CD4-positive, alpha-beta T cell treated with Interferon alpha-2 for 1 hour (primary cell): ENCODE measurements at places on chromosomes 3 and 15.

DNA sequence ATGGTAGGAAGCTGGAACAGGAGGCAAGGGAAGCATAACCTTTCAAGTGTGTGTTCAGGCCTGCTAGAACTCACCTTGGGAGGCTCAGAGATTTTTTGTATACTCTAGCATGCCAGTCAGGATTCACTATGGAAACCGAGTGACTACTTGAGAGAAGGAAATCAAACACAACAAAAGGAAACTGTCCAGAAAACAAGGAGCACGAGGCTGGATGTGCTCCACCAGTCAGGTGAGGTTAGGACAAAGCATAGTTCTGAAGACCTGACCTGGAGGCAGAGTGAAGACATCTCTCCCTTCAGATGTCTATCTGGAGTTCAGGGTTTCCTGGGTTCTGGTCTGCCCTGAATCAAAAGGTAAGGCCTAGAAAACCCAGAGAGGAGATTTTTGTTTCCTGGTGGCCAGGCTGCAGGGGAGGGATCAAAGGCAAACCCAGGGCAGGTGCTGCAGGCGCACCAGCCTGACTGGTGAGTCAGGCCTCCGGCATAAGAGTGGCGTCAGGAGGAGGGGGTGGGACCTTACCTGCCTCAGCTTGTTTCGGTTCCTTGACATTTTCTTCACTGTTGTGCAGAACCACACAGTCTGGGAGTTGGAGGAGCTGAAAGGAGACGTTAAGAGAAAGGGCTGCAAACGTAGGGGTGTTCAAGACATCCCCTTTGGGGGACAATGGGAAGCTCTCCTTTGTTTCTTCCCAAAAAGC, 52.2 kb upstream of the OSBPL11 start:
- DNase-seq: no peak

GRCh38 chr3:31230425-31231223, 302.1 kb upstream of the STT3B start:
- no peak for DNase-seq

DNA sequence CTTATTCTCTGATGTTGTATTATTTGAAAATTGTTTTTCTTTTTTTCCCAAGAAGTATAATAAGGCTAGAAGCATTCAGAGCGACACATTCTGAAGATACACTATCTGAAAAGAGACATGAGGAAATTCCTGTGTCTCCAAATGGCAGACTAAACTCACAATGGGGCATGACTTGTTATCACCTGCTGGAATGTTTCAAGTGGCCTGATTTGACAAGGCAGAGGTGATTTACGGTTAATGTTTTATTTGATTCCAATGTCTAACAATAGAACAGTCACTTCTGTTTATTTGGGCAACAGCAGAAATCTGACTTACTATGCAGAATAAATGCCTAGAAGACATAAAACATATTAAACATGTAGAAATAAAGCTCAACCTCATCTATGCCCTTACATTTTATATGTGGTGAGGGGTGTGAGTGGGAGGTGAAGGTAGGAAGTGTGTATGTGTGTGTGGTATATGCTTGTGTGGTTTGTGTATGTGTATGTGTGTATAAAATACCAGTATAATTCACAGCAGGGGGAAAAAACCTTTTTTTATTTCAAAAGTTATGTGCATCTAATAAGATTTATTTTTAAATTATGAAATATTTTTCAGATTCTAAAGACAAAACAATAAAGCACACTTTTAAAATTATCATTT, 1051.7 kb downstream of the ROBO2 start:
- no peak for DNase-seq

DNA sequence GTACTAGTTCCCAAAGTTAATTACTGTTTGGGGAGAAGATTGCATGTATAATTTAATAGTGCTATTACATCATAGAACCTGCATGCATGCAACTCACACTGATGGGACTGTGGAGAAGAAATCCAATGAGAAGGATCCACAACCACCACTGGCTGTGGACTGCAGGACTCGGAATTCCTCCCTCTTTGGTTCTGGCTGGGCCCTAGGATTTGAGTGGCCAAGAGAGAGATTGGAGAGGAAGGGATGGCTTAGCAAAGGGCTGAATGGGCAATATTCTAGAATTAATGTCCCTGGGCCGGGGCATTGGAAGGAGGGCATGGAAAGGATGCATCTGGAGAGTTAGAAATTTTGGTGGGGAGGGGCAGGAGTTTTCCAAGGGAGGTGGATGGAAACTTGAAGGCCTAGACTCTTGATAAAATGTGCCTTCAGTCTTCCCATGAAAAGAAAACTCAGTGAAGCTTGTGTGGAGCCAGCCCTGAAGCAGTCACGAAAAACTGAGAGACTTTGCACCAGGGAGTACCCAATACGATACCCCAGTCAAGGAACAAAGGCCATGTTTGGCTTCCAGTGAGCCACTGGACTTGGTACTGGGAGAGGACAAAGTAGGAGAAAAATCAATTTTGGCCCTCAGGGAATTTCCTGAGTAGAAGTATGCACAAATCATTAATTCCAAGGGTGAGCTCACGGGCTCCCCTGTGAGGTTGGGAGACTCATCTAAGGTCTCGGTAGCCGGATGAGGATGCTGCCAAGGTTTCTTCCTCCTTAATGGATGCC, 31.4 kb upstream of the TPM1 start:
- no peak for DNase-seq

DNA sequence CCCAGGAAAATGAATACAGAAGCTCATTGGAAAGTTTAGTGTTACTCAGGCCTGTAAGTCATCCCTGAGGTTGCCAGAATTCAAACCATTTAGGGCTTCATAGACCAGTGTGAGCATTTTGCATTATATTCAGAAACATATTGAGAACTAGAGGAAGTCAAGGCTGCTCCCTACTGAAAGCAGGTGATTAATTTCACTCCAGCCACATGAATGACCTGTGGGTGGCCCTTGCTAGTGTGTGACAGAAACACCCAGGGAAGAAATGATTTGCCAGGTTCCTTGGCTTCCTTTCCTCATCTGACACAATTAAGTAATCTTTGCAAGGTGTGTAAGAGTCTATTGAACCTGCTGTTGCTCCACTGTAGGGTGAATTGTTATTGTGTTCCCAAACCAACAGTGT, 61.8 kb downstream of the GAP43 start:
- no peak for DNase-seq

GRCh38 chr3:65914740-65915367, 123.9 kb downstream of the MAGI1 start:
- DNase-seq: no peak

DNA sequence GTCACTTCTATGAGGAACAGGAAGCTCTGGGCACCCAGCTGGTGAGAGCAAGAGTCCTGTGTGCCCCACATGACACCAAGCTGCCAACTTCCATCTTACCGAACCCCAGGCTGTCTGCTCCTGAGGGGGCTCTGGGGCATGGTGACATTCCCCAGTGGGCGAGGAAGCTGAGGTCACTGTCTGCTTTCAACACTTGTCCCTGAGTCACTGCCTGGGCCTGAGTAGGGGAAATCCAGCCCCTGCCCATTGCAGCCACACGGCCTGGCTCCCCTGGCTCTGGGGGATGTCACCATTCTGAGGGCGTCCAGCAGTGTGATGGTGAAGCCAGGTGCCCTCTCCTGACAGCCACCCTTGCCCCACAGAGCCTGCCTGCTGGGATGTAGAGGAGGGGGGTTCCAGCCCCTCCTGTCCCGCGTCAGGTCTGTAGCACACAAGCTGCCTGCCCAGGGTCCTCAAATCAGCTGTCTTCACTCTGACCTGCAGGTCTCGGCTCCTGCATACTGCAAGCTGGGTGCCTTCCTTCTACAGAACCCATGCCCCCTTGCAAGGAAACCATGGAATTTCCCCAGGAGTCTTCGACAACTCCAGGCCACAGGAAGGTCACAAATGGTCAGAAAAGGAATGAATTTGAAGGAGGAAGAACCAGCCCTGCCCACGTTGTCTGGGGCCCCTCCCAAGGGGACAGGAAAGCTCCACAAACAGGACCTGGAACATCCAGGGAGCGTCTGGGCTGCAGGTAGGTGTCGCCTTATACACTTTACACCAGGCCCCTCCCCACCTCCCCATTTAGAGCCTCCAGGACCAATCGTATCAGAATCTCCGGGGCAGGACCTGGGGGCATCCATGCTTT, 69.9 kb upstream of the GATM start:
- peak; percentile 77 for DNase-seq

GRCh38 chr15:46848704-46849103, 868.6 kb upstream of the SEMA6D start:
- DNase-seq: no peak

- no peak for DNase-seq
Measured at GRCh38 chr3:10533737-10534023, 28.3 kb upstream of the ATP2B2 start.

- DNase-seq: no peak
Measured at GRCh38 chr3:50665081-50665840, 9.5 kb upstream of the DOCK3 start.

- DNase-seq: no peak
Measured at GRCh38 chr15:69742361-69742760, 289.7 kb downstream of the RPLP1 start.

- no peak for DNase-seq
Measured at GRCh38 chr3:82163907-82164520, 402.6 kb upstream of the GBE1 start.

GRCh38 chr3:17802950-17803349, 60.5 kb upstream of the TBC1D5 start:
- no peak for DNase-seq

DNA sequence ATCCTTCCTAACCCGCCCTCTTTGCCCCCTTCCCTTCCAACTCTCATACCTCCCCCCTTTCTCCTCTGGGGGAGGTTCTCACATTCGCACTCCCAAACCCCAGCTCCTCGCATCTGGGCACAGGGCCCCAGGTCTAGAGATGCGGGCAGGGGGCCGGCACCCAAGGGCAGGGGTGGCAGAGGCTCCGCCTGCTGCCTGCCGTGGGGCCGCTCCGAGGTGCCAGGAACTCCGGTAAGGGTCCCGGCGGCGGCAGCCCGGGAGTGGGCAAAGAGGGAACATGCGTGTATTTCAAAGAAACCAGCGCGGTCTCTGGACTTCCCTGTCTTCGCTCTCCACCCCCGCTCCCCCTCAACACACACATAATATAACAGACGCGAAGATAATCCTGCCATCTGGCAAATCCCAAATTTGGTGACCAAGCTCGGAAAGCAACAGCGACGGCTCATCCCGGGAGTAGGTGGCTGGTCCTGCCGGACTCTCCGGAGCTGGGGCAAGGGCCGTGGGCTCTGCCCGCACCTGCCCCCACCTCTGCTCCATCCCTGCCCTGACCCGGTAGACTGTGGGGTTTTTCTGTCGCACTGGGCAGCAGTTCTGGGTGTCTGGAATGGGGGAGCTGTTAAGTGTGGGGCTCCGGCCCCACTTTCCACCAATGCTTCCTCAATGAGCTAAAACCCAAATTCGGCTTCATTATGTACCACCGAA, 31.0 kb downstream of the NR2F2 start:
- no peak for DNase-seq

DNA sequence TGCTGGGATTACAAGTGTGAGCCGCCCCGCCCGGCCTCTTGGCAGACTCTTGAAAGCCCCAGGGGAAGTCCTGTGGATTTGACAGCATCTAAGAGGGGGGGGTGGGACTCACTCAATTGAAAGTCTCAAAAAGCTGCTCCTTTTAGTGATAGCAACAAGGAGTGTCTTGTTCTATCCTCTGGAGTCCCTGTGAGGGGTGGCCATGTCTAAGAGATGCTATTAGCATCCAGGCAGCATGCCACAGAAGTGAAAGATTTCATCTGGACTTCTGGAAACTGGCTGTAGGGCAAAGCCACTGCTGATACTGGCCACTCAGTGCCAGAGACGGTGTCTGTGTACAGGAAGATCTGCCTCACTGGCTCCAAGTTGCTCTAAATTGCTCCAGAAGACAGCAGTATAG, 74.0 kb downstream of the DHX36 start:
- DNase-seq: no peak

- DNase-seq: peak; percentile 39
Measured at GRCh38 chr3:133662278-133662651, 524 bp upstream of the TOPBP1 start.

DNA sequence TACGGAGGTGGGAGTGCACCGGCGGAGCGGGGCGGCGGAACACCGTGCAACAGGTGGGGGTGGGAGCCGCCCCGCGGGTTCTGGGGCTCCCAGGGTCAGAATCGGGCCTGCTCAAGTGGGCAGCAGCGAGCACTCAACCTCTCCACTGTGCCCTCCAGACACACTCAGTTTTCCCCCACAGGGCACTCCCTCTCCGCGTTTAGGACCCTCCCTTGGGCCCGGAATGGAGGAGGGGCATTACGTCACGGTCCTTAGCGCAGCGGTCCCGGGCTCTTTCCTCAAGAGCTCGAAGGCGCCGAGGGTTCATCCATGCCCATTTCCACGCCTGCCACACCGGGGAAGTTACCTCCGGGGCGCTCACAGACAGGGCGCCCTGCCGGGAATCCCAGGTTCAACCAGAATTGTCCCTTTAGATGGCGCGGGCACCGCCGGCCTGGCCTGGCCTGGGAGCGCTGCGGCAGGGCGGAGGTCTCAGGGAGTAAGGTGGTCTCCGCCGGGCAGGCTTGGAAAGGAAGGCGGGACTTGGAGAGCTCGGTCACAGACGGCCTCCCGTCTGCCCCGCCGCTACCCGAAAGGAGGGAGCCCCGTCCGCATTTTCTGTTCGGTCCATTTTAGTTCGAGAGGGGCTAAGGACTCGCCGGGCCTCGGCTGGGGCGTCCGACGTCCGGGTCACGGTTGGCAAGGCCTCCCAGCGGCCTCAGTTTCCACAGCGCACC, 5.1 kb downstream of the RNU6-1 start:
- DNase-seq: no peak

- DNase-seq: no peak
Measured at GRCh38 chr3:33099109-33099645, 2.2 kb upstream of the GLB1 start.

DNA sequence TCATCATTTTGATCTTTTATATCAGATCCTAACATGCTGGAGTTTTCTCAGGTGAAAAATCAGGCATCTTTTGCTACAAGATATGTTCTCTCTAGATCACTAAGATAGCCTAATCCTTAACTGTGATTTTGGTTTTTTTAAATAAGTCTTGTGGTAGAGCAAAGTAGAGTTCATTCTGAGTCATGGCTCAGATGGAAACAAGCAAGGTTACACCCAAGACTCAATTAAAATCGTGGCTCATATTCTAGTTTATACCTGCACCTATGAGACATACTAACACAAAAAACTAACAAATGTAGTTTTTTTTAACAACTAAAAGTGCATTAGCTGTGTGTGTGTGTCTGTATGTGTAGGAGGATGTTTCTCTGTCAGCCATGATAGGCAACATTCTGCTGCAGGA, 428.2 kb downstream of the NLGN1 start:
- DNase-seq: no peak

GRCh38 chr3:12959838-12960378, 113.3 kb downstream of the IQSEC1 start:
- DNase-seq: no peak

DNA sequence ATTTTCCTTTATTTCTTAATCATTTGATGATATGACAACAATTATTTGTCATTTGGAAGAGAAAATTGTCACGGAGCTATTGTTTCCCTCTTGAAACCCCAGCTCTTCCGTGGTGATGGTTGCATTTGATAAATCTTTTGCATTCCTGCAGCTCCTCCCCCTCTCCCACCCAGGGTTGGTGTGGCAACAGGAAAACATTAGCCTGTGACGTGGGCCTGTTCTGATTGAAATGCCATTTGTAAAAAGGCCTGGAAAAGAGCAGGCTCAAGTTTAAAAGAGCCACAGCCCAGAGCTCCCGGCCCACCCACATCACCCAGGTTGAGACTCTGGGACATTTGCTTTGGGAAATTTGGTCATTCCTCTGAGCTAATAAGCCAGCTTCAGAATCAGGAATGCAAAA, 282.5 kb downstream of the RPLP1 start:
- no peak for DNase-seq
